ENCODE measurements at places on chromosomes 4 and X.

DNA sequence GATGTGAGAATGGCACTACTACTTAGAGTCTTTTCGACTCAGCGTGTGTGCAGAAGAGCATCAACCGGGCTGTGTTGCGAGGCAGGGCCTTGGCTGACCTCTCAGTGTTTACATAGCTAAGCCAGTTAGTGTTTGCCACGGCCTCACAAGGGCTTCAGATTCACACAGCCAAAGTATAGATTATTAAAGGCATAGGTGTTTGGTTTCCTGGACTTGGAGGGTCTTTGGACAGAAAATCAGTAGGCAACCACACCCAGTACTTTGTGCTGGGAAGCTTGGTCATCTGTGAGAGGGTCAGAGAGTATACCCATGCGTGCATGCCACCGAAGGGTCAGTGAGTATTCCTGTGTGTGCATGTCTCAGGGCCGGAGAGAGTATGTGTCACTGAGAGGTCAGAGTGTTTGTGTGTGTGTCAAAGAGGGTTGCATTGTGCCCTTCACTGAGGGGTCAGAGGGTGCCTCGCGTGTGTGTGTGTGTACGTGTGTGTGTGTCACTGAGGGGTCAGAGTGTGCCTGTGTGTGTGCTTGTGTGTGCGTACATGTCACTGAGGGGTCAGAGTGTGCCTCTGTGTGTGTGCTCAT lies 69.7 kb upstream of the MSANTD1 start:
- DNase-seq = no peak

- no peak for DNase-seq
Observed at GRCh38 chr4:158327525-158327924, 117.2 kb downstream of the TMEM144 start.

DNA sequence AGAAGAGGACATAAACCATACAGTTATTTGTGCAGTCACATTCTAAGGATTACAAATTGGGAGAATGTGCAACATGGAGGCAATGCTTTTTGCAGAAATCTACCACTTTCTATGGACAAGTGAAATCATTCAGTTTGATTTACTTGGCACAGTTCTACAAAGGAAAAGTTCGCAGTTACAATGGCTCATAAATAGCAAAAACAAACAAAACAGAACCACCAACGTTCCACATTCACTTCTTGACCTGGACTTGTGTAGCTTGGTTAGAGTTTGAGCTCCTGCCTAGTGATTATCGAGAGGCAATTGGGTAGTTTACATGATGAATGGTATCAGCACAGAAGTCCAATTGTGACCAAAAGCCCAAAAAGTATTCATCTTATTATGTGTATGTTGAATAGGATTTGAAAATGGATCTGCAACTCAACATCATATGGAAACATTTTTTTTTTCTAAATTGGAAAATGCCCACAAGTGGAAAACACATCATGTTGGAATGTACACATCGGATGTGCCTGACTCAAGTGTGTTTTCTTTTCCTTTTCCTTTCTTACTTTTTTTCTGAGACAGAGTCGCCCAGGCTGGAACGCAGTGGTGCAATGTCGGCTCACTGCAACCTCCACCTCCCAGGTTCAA lies 123.8 kb downstream of the LUZP4 start:
- DNase-seq = no peak

- DNase-seq = no peak
Observed at GRCh38 chr4:22233230-22233629, 282.6 kb downstream of the ADGRA3 start.

- DNase-seq = no peak
Observed at GRCh38 chr4:72418458-72418857, 150.6 kb downstream of the ADAMTS3 start.

GRCh38 chr4:112284166-112284565 lies 1.5 kb downstream of the TIFA start:
- DNase-seq = no peak

DNA sequence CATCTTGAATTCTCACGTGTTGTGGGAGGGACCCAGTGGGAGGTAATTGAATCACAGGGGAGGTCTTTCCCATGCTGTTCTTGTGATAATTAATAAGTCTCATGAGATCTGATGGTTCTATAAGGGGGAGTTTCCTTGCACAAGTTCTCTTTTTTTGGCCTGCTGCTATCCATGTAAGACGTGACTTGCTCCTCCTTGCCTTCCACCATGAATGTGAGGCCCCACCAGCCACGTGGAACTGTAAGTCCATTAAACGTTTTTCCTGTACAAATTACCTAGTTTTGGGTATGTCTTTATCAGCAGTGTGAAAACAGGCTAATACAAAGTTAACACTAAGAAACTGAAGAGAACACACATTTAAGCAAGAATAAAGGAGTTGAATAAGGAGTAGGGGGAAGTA lies 16.0 kb downstream of the TBCK start:
- DNase-seq = no peak

DNA sequence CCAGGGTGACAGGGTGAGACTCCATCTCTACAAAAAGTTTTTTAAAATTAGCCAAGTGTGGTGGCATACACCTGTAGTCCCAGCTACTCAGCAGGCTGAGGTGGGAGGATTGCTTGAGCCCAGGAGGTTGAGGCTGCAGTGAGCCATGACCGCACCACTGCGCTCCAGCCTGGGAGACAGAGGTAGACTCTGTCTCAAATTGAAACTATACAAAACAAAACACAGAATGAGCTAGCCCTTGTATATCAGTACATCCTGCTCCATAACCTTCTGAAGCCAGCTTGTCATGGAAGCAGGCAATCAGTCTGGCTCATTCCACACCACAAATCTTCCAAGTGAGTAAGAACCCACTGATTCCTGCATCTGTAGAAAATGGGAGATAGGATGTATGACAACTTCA lies 49.0 kb downstream of the CD99L2 start:
- no peak for DNase-seq

GRCh38 chr4:37999000-37999716 lies 39.0 kb downstream of the PTTG2 start:
- no peak for DNase-seq

DNA sequence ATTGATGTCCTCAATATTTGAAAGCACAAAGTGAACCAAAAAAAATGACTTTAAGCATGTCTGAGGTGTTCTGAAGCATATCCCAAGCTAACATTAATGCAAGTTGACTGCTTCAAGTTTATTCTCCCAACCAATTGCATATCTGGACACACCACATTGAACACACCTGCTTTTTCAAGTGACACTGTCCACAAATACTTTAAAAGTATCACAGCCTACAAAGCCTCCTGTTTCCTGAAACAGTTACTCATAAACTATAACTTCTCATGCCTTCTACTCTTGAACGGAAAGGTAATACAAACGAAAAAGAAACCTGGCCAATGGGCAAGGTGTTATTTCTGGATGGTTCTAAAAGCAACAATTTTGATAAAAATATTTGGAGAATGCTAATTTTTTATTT lies 1.1 kb downstream of the CDKL2 start:
- DNase-seq = no peak

- DNase-seq = no peak
Observed at GRCh38 chr4:52640808-52641565, 18.1 kb downstream of the USP46 start.

GRCh38 chrX:120316587-120317283 lies 5.5 kb upstream of the TMEM255A start:
- no peak for DNase-seq
